ENCODE measurements at places on chromosomes 11 and 22.

GRCh38 chr11:6351782-6352382, 31.6 kb upstream of the CAVIN3 start:
- no peak for DNase-seq

DNA sequence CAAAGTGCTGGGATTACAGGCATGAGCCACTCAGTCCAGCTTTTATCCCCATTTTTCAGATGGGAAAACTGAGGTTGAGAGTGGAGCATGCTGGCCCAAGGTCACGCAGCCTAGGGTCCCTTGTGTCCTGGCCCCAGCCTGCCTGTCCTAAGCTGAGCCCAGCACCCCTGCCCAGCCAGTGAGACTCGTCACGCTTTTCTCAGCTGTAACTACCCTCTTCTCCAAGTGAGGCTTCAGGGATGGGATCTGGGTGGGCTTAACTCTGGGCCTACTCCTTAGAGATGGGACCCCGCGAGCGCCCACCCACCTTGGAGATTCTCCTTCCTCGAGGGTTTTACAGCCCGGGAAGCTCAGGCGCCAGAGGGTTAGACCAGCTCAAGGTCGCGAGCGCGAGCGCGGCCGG, 390 bp upstream of the TMEM151A start:
- no peak for DNase-seq

DNA sequence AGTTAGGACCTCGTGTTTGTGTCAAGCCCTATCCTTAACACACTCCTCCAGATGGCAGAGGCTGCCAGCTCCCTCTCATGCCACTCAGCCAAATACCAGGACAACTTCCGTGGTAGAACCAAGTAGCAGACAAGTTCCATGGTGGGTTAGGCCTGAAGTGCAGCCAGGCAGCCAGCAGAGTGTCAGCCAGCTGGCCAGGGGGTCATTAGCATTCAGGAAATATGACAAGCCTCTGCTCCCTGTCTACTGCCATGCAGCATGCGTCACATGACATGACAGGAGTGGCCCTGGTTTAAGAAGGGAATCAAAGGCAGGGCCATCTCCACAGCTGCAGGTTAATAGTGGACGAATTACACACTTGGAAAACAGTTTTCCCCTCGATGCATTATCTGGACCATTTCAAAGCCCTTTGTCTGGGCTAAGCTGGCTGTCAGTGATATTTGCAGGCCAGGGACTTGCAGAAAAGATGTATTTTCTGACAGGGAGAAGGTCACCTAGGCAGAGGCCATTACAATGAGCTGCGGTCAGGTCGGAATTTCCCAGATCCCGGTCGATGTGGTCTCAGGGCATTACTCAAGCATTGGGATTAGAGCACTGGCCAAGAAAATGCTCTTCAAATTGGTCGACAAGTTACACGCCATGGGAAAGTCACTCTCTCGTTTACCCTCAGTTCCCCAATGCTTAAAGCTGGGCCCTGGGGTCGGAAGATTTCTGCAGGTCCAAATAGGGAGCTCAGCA, 461.7 kb upstream of the CADM1 start:
- DNase-seq, result peak; percentile 39

DNA sequence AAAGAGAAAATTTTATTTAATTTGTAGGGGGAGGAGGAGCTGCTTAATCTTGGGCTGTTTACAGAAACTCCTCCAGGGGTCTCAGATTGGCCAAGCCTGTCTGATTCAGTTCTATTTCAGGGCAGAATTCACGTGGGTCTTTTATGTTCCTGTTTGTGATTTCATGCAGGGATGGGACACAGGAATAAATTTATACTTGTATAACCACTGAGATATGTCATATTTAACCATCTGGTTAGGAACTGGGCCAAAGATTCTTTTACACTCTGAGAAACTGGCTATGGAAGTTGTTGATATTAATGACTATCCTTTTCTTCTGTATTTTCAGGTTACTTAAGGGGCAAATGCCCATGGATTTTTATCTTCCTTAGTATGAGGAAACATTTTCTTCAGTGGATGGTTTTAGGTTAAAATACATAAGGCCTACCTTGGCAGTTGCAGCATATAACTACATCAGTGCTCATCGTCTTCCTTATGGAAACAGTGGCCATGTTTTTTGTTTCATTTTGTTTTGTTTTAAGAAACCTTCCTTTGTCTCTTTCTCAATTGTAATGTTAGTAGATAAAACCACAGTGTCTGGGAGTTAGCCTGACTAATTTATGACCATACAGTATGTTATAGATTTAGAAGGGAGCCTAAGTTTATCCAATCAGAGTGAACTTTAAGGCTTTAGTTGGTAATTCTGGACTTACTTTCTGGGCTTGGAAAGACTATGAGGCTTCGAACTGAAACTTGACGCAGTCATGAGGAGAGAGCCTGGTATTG, 132.4 kb upstream of the ANO3 start:
- DNase-seq, result no peak

DNA sequence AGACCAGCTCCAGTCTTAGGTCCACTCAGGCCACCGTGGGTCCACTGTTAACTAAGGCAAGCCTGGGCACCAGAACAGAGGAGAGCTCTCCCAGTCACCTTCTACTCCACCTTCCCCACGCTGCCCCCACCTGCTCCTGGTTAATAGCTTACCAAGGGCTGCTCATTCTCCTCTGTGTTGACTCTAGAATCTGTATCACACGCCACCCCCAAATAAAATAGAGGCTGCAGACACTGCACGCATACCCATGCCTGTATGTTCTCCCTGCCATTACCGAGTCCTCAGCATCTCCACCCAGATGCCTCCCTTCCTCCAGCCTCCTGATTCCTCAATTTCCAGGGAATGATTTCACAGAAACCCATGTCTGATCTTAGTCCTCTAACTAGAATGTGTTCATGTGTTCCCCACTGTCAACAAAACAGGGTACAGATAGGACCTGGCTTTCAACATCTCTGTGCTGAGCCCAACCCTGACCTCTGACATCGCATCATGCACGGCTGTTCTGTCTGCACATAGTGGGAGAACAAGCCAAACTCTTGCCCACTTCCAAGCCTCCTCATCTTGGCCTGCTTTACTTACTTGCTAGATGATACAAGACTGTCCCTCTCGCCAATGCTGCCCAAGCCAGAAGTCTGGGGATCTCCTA, 49.8 kb downstream of the SMCO4 start:
- no peak for DNase-seq

- DNase-seq, result no peak
These were observed 6.7 kb downstream of the CENPM start for GRCh38 chr22:41939981-41940831.

GRCh38 chr11:79259800-79260199, 181.0 kb downstream of the TENM4 start:
- DNase-seq, result no peak

GRCh38 chr11:69510471-69511357, 29.3 kb downstream of the LINC01488 start:
- DNase-seq, result no peak

DNA sequence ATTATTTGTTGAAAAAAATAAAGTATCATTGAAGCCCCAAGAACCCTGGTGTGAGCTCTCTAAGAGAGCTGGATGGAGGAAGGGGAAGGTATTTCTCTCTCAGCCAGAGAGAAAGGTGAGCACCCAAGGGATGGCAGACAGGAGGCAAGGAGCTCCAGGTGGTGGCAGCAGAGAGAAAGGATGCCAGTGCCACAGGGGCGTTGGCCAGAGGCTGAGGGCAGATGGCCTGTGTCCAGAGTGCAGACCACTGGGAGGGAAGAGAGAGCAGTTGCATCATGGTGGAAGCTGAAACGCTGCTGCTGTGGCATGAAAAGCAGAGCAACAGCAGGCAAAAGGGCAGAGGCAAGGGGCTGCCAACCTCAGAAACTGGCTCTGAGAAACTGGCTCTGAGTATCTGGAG, 8.5 kb downstream of the SPON1 start:
- DNase-seq, result no peak

GRCh38 chr11:120612513-120613263, 101.1 kb downstream of the GRIK4 start:
- no peak for DNase-seq

DNA sequence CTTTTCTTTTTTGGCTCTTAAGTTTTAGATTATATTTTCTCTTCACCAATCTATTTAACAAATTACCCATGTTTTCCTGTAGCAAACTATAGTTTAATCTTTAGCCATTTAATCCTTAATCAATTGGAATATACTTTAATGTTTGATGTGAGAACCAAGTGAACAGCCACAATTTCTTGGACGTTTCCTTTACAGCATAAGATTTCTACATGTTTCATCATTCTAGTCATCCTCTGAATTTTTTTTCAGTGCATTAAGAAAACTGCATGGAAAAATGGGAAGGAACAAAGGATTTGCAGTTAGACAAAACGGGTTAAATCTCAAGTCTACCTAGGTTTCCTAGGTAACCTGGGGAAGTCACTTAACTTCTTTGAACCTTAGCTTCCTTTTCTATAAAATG, 507.1 kb upstream of the CCDC90B start:
- DNase-seq, result no peak

Data from NCI-H187 (cell line).